CD8-positive, alpha-beta memory T cell (primary cell): ENCODE measurements at places on chromosomes 2 and 18. TPM values are rescaled to one million over a fixed set of nuclear protein-coding genes. Genes with fewer than 3 reads are reported as not detected.

DNA sequence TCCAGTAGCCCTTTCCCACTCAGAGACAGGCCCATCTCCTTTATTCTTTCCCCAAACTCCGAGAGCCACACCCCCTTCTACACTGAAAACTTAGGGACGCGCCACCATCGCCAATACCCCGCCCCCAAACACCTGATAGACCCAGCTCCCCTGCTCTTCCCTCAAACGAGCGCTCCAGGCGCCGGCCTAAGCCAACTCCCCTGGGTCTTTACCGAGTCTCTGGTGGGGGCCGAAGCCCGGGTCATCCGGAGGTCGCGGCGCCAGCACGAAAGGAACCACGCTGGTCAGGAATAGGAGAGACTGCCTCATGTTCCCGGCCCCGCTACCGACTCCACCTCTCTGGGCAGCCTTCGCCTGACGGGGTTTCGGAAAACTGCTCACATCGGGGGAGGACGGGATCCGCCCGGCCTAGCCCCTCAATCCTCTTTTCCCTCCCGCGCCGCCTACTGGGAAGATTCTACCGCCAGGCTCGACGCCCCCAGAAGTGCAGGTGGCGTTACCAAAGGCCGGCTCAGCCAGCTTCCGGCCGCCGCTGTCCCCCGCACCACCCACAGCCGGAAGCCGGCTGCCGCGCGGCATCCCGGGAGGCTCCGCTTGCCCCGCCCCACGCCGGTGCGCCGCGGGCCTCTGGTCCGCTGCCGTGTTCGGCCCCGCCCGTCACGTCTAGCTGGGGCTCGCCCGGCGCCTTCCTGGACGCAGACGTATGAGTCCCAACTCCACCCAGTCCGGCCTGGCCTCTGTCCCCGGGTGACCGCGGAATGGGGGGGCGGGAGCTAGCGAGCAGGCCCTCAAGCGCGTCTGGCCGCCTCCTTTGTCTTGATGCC, at the start of gene ADAM17:
ADAM17 (minus strand) TSS at position 534 of the 824 bp plus-strand sequence; CDS start at position 309, 225 bp downstream.
- no peaks in the 10 kb centered on the region for H3K27me3 ChIP-seq
- H3K4me1 ChIP-seq: peaks cover 43% of the 10 kb centered on the region

- no peak for DNase-seq
- no peaks in the 10 kb centered on the region for H3K27me3 ChIP-seq
- no peak overlapping the region for H3K4me3 ChIP-seq
- H3K4me1 ChIP-seq: no peaks in the 10 kb centered on the region
- no peaks in the 10 kb centered on the region for H3K36me3 ChIP-seq
- no peak overlapping the region for H3K27ac ChIP-seq
Measured at GRCh38 chr2:227117027-227117426, 47.0 kb downstream of the COL4A4 start.

DNA sequence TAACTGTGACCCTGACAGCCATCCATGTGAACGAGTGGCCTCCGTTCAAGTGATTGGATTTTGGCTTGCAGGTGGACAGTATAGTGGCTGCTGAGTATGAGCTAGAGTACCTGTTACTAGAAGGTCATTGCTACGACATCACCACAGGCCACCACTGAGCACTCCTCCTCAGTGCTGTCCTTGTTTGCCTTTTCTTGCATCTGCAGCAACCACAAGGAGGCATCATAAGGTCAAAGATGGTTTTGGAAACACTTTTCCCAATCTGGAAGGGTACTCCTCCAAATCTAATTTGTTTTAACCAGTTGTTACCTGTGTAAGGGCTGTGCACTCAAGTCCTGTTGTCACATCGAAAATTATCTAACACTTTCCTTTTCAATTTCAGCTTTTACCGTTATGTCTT, 81.2 kb downstream of the UGGT1 start:
- no peaks in the 10 kb centered on the region for H3K27me3 ChIP-seq
- H3K36me3 ChIP-seq: peaks cover 67% of the 10 kb centered on the region
- DNase-seq: no peak
- H3K4me1 ChIP-seq: no peaks in the 10 kb centered on the region
- no peak overlapping the region for H3K27ac ChIP-seq

DNA sequence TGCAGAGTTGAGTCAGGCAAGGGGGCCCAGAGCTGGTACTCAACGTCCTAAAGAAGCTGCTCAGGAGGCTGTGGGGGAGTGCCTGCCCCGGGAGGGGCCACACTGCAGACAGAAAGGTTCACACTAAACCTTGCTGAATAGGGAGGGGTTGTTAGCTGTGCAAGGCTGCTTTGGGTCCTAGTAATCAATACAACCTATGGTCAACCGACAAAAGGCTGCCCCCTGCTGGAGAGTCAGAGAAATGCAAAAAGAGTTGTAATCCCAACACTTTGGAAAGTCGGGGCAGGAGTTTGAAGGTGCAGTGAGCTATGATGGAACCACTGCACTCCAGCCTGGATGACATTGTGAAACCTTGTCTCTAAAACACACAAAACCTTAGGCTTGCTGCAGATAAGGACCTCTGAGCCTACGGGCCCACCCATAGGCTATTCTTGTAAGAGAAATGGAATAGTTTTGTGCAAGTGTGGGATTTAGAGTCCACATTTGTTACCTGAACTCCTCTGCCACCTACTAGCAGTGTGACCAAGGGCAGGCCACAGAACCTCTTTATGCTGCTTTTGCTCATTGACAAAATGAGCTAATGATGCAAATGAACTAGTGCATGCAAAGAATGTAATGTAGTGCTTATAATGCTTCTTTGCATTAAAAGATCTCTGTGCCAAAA, 81.5 kb downstream of the PRPF40A start:
- no peak overlapping the region for H3K4me3 ChIP-seq
- no peaks in the 10 kb centered on the region for H3K27me3 ChIP-seq
- H3K27ac ChIP-seq: no peak overlapping the region
- DNase-seq: peak; percentile 55
- no peaks in the 10 kb centered on the region for H3K4me1 ChIP-seq

- H3K36me3 ChIP-seq: no peaks in the 10 kb centered on the region
- H3K27me3 ChIP-seq: no peaks in the 10 kb centered on the region
- peak; percentile 19 for DNase-seq
- no peak overlapping the region for H3K27ac ChIP-seq
- H3K4me3 ChIP-seq: no peak overlapping the region
Measured at GRCh38 chr2:71535526-71535925, 82.2 kb downstream of the DYSF start.

- H3K27ac ChIP-seq: no peak overlapping the region
- no peak for DNase-seq
- H3K4me1 ChIP-seq: no peaks in the 10 kb centered on the region
- no peak overlapping the region for H3K4me3 ChIP-seq
- no peaks in the 10 kb centered on the region for H3K36me3 ChIP-seq
Measured at GRCh38 chr2:63736354-63736753, 105.3 kb upstream of the UGP2 start.

- no peaks in the 10 kb centered on the region for H3K27me3 ChIP-seq
- H3K4me3 ChIP-seq: peak overlapping the region; percentile 75
- H3K4me1 ChIP-seq: peaks cover 53% of the 10 kb centered on the region
- no peak for DNase-seq
Measured at GRCh38 chr2:159713631-159714246, 1.4 kb downstream of the MARCHF7 start.

DNA sequence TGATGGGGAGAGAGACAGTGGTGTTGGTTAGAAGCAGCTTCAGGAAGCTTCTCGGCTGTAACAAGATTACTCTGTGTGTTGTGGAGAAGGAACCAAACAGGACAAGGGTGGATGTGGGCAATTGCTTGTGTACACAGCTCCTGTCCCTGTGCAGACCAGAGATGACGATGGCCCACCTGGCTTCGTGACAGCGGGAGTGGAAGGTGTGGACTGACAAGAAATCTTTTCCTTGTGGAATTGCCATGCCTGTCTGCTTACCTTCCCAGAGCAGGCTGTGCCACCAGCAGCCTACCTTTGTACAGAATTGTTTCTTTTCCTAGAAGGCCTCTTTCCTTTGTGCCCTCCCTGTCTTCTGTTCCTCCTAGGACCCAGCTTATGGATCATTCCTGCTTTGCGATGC, 93.8 kb downstream of the ITGB1BP1 start:
- H3K27ac ChIP-seq: no peak overlapping the region
- H3K4me1 ChIP-seq: no peaks in the 10 kb centered on the region
- DNase-seq: no peak
- H3K27me3 ChIP-seq: no peaks in the 10 kb centered on the region
- H3K36me3 ChIP-seq: no peaks in the 10 kb centered on the region

DNA sequence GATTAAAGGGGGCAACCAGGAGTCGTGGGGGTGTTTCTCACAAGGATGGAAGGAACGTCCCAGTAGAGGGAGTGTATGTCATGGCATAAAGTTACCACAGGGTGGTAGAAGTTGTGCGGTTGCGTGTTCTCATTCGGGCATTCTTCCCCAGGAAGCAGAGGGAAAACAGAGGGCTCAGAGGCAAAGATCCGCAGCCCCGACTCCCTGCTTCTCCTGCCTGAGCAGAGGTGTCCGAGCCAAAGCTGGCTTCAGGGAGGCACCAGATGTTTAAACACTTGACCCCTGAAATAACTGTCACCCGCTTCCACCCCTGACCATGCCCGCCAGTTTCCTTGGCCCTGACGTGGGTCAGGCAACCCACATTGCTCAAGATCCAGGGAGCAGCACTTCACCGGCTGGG, 83.7 kb downstream of the EN1 start:
- H3K4me1 ChIP-seq: no peaks in the 10 kb centered on the region
- no peaks in the 10 kb centered on the region for H3K36me3 ChIP-seq
- DNase-seq: no peak

The NCKAP5 gene
- total RNA-seq: not detected

- no peaks in the 10 kb centered on the region for H3K36me3 ChIP-seq
- no peak for DNase-seq
- H3K27ac ChIP-seq: no peak overlapping the region
- H3K4me3 ChIP-seq: no peak overlapping the region
- no peaks in the 10 kb centered on the region for H3K27me3 ChIP-seq
Measured at GRCh38 chr2:21288299-21288698, 164.5 kb downstream of the TDRD15 start.

The NT5DC4 gene
- not detected for total RNA-seq

- DNase-seq: no peak
- no peaks in the 10 kb centered on the region for H3K36me3 ChIP-seq
- peaks cover 42% of the 10 kb centered on the region for H3K27me3 ChIP-seq
- no peaks in the 10 kb centered on the region for H3K4me1 ChIP-seq
- no peak overlapping the region for H3K4me3 ChIP-seq
- no peak overlapping the region for H3K27ac ChIP-seq
Measured at GRCh38 chr2:29920631-29921559, 491 bp downstream of the ALK start.

DNA sequence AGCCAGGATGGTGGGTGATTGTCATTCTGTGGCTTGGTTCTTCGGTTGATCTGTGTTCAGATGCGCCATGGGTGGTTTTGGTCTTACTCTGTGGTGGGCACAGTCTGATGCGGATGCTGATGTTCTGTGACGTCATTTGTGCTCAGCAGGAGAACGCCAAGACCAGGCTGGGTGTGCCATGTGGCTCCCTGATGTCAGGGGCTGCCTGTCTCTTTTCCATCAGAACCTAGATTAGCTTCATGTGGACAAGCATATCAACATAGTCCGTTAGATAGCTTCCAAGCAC, 100.6 kb upstream of the ARL4C start:
- no peaks in the 10 kb centered on the region for H3K27me3 ChIP-seq
- DNase-seq: no peak
- H3K27ac ChIP-seq: no peak overlapping the region

DNA sequence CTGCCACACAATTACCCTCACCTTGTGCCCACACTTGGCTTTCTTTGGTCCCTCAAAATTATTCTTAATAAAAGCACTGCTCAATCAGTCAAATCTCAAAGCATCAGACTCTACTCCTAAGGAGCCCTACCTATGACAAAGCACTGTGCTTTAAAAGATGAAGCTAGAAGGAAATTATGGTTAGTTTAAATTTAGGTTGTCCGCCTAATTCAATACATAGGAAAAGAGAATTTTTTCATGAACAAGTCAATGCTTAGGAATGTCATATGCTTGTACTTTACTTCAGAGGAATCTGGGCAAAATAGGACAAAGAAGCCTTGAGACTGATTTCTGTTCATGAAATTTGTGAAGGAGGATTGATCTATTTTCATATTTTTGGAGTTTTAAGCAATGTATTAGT, 726.4 kb upstream of the CDH2 start:
- no peak for DNase-seq
- H3K27me3 ChIP-seq: no peaks in the 10 kb centered on the region
- H3K27ac ChIP-seq: no peak overlapping the region
- H3K4me1 ChIP-seq: no peaks in the 10 kb centered on the region
- H3K4me3 ChIP-seq: no peak overlapping the region

DNA sequence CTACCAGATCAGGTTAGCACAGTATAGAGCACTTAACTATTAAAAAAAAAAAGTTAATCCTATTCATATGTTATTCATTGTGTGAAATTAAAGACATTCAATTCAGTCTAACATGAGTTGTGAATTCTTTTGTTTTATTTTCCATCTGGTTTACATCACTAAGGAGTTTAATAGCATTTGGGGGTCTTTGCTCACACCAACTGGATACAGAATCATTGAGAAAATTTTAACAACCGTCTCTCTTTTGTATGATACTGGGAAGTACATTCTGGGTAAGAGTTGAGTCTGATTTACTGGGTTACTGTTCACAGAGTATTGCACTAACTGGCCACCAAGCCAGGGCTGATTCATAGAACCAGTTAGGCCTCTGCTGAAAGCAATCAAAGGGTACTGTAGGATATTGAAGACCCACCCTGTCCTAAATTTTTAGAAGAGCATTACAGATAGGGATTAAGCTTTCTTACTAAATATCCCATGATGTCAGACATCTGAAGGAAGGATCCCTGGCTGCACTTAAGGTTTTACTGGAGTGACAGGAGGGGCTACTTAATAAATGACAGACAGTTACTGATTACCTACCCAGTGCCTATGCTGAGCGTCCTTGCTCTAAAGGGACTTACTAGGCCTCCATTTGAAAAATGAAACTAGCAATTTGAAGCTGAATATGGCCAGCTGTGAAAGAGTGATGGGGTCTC, 387.9 kb downstream of the SETBP1 start:
- H3K4me1 ChIP-seq: no peaks in the 10 kb centered on the region
- no peak overlapping the region for H3K27ac ChIP-seq
- no peaks in the 10 kb centered on the region for H3K36me3 ChIP-seq
- no peak for DNase-seq
- H3K27me3 ChIP-seq: no peaks in the 10 kb centered on the region
- no peak overlapping the region for H3K4me3 ChIP-seq

The ZNF385B gene
- not detected for total RNA-seq

The ELOA2 gene
- total RNA-seq: not detected

DNA sequence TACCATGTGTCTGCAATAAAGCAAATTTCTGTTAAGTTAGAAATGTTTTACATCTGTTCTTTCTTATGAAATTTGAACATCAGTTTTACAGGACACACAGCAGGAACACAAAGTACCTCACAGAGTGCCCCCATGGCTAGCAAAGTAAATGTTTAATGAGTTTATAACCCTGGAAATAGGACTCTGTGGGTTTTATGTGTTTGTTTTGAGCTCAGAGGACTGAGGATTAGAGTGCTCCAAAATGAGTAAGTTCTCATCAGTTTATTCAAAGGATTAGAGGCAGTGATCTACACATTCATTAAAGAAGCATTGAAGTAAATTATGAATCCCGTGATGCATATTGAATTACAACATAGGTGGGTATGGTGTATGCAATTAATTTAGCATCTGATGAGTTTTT, 281.8 kb downstream of the GULP1 start:
- no peaks in the 10 kb centered on the region for H3K27me3 ChIP-seq
- DNase-seq: no peak
- no peak overlapping the region for H3K27ac ChIP-seq

The DDX18 gene
- 151 TPM for total RNA-seq

The PPP4R1 gene
- total RNA-seq: 58.4 TPM

GRCh38 chr2:1552611-1553010, 139.3 kb downstream of the TPO start:
- no peaks in the 10 kb centered on the region for H3K27me3 ChIP-seq
- H3K4me3 ChIP-seq: no peak overlapping the region
- H3K36me3 ChIP-seq: no peaks in the 10 kb centered on the region
- no peak for DNase-seq
- no peaks in the 10 kb centered on the region for H3K4me1 ChIP-seq

GRCh38 chr2:186456941-186457340, 29.1 kb upstream of the ZC3H15 start:
- no peaks in the 10 kb centered on the region for H3K27me3 ChIP-seq
- H3K27ac ChIP-seq: no peak overlapping the region
- H3K4me1 ChIP-seq: no peaks in the 10 kb centered on the region
- no peak overlapping the region for H3K4me3 ChIP-seq
- H3K36me3 ChIP-seq: peaks cover 4% of the 10 kb centered on the region
